ENCODE measurements at places on chromosomes 6 and 20.

DNA sequence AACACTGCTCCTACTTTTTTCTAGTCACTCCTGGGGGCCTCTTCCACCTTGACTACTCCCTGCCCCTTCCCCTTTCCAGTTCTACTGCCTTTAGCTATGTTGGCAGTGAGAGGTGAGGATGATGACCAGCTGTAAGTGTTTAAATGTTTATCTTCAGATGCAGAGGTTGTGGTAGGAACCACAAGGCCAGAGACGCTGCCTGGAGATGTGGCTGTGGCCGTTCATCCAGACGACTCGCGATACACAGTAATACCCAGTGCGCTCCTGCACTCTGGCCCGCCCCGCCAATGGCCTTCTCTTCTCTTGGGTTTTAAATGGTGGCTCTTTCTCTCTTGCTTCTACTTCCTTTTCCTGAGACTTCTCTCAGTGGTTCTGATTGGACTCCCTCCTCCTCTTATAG lies 4.6 kb downstream of the VARS2 start:
- no peak for DNase-seq

DNA sequence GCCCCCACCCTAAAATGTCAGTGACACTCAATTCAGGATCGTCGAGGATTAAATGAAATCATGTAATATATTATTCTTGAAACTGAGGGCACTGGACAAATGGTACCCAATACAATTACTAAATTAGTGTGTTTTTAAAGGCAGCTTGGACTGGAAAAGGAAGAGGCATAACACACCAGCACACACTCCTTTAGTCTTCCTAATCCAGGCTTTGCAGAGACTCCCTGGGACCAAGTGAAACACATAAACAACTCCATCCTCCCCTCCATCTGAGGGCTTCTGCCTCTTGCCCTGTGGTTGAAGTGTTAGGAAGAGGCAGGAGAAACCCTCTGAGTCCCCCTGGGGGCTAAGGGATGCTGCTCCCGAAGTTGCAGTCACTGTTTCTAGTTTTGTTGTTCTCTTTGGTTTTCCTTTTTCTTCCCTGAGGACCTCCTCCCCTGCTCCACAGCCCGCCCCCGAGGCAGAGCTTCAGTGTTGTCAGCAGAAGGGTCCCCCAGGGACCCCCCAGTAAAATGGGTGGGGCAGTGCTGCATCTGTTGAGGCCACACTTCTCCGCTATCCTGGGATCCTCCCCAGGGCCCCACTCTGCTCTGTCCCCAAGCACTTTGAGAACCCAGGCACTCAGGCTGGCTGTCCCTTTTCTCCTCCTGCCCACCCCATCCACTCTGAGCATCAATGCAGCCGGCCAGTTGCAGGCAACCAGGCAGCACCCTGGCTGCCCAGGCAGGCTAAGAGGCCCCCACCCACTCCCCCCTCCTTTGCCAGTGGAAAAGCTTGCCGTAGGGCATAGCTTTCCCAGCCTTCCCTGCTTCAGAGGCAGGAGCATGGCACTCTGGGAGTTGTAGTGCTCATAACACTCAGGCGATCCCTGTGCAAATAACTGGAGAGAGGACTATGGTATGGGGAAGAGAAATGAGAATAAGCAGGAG lies 5.9 kb downstream of the TMEM63B start:
- no peak for DNase-seq

DNA sequence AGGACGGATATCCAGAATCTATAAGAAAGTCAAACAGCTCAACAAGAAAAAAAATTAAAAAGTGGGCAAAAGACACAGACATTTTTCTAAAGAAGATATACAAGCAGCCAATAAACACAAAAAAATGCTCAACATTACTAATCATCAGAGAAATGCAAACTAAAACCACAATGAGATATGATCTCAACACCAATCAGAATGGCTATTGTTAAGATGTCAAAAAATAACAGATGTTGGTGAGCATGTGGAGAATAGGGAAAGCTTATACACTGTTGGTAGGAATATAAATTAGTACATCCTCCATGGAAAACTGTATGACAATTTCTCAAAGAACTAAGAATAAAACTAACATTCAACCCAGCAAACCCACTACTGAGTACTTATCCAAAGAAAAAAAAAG lies 23.3 kb upstream of the OSTM1 start:
- DNase-seq, result no peak

- no peak for DNase-seq
Measured at GRCh38 chr6:43724914-43725642, 37.5 kb upstream of the MRPS18A start.

DNA sequence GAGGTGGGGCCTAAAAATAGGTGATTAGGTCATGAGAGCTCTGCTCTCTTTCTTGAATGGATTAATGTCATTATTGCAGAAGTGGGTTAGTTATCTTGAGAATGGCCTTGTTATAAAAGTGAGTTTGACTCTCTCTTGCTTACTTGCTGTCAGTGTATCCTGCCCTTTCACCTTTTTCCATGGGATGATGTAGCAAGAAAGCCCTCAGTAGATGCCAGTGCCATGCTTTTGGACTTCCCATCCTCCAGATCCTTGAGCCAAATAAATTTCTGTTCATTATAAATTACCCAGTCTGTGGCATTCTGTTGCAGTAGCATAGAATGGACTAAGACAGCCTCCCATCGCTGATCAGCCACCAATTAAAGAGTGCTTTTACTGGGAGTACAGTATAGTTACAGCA lies 40.1 kb downstream of the UTRN start:
- no peak for DNase-seq

DNA sequence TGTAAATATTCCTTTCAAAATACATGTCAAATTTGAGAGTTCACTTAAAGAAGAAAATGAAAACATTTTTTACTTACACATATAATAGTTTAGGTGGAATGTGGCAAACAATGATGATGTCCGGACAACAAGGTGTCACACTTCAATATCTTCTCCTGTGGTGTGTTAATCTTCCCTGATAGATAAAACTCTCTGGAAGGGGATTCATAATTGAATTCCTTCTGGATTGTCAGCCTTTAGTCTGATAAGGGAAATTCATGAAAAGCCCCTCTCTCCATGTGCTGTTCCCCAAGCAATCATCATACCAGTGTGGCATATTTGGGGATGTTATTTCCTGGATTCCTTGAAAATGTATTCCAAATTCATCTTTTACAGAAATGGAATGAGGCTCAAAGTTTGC lies 971 bp upstream of the SERINC3 start:
- no peak for DNase-seq

DNA sequence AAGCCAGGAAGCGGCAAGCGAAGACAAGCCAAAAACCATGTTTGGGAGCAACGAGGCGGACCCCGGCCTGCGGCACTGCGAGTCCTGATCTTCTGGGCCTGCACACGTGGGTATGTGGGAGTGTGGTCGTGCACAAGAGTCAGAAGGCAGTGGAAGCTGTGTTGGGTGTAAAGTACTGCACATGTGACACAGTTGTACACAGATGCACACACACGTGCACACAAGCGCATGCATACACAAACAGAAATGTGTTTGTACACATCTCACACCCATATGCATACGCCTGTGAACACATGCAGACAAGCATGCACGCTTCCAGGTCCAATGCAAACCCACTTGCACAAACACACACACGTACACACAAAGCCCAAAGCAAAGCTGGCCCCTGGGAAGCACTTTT lies 52.6 kb upstream of the SLCO4A1 start:
- no peak for DNase-seq

GRCh38 chr6:71309656-71310055 lies 21.0 kb downstream of the OGFRL1 start:
- no peak for DNase-seq

- no peak for DNase-seq
Measured at GRCh38 chr6:53986165-53986720, 125.0 kb upstream of the MLIP start.

DNA sequence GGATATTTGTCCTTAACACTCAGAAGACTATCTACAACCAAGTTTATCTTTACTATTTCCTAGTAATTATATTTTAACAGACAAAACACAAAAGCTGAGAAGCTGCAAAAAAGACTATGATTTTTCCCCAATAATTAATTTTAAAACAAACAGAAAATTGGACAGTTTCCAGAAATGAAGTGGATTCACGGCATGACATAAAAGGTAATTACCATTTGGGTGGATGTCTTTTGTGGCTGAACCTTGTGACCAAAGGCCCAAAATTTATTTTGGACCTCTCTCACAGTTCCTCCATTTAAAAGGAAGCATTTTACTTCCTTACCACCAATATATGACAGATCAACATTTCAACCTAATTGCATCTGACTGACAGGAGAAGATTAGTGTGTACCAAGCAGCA lies 90.2 kb downstream of the GMDS start:
- DNase-seq, result no peak

GRCh38 chr20:57663681-57664451 lies 43.6 kb upstream of the ZBP1 start:
- DNase-seq, result no peak

GRCh38 chr6:157316871-157317814 lies 6.2 kb downstream of the TMEM242 start:
- DNase-seq, result peak; percentile 71

DNA sequence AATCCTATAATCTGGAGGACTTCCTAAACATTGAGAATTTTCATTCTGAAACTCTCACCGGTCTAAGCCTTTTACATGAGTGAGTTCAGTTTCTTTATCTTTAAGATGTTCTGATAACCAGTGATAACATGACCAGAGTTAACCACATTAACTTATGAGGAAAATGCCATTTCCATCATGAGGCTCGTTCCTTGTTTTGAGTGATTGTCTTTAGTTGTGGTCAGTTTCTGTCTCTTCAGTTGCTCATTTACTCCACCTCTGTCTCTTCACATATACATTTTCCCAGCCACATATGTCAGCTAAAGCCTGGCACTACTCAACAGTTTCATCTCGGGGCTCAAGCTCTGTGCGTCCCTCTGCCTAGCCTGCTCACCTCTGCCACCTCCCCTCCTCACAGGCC lies 70.4 kb downstream of the JAG1 start:
- no peak for DNase-seq

DNA sequence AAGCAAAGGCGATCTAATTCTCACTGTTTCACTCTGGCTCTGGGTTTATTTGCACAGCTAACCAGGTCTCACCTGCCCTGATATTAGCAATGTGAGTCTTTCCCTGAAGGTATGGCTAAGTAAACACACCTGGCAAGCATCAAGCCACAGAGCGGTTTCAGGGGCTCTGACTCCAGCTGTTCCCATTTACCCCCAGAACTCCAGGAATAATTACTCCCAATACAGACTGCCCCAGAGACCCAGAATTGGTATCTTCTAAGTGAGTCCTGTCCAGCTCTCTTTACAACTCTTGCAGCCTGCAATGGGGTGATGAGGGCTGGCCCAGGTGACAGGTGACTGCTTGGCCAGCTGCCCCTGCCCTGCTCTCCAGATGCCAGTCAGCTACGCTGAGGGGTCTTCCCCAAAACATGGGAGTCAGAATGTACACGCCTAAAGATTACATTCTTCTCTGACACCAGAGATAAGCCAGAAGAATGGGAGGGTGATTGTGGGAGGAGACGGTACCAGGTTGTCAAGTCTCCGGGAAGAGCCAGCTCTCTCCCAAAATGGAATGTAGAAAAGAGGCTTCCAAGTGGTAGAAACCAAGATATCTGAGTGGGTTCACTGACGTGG lies 4.9 kb upstream of the LRRN4 start:
- no peak for DNase-seq

DNA sequence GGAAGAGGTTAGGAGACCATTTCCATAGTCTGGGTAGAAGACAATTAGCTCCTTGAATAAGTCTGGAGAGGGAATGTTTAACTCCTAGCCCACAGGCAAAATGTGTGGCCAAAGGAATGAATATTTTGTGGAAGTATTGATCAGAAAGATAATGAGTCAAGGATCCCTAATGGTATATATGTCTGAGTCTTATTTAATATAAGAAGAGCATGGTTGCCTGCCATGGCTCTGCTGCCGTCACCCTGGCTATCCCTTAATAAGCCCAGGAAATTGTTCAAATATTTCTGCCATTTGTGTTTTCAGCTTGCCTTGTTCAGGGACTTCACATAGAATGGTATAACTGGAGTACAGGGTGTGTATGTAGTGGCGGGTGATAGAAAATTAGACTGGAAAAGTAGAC lies 18.1 kb upstream of the CALHM6 start:
- no peak for DNase-seq

Data from thoracic aorta (tissue), 2 donors.